ENCODE measurements at places on chromosomes 16 and 17.

DNA sequence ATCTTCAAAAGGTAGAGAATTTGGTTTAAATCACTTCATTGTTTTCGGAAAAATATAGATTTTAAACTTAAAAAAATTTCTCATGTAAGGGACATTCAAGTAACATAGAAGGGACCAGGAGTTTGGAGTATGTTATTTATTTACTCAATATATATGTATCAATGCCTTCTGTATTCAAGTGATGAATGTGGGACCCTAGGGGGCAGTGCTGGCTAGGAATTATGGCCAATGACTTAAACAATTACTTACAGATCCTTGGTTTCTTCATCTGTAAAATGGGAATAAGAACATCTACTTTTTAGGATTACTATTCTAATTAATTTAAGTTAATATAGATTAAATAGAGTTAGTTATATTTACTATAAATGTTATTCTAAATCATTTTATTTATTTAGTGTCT lies 886.3 kb upstream of the RBFOX1 start:
- DNase-seq: no peak

GRCh38 chr17:7241090-7241733 lies 1.0 kb downstream of the GABARAP start:
- no peak for DNase-seq

DNA sequence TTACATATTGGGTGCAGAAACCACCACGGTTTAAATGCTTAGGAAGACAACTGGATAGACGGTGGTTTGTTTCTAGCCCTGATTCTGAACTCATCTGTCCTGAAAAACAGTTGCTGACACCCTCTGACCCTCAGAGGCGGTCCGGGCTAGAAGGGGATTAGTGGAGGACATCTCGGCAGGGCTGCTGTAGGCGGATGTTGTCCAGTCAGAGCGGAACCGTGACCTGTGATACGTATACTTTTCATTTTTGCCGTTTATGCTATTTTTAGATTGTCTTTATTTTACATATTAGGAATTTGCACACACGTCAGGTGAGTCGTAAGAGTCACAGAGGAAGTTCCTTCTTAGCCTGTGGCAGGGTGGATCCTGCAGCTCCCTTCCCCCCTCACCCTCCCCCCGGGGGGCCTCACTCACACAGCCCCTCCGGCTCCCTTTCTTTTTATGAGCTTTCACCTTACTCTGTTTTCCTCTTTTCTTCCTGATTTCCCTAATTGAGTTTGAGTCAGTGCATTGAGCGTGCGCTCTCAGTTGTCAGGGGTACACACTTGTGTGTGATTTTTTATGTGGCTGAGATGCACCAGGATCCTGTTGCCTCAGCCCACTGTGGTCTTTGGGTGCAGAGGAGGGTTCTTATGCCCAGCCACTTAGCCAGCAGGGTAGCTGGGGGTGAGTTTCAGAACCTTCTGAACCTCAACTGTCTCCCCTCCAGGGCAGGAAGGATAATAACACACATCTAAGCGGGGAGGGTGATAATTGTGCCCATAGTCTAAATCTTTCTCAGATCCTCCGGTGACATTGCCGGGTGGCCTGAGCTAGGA lies 211.1 kb upstream of the CHMP6 start:
- peak; percentile 29 for DNase-seq

DNA sequence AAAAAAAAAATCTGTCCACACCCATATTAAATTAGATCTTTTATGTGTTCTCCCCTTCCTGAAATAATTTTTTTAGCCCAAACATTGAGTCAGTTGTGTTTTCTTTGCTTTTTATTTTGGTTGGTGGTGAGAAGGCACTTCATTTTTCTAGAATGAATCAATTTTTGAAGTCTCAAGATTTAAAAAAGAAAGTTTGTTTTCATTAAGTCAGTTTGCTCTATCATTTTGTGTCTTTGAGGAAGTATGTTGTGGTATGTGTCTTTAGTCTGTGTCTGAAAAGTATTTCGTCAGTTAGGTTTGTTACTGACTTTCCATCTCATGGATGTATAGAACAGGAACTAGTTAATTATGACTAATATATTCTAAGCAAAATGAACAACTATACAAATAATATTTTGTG lies 3.8 kb downstream of the IGF2BP1 start:
- no peak for DNase-seq

DNA sequence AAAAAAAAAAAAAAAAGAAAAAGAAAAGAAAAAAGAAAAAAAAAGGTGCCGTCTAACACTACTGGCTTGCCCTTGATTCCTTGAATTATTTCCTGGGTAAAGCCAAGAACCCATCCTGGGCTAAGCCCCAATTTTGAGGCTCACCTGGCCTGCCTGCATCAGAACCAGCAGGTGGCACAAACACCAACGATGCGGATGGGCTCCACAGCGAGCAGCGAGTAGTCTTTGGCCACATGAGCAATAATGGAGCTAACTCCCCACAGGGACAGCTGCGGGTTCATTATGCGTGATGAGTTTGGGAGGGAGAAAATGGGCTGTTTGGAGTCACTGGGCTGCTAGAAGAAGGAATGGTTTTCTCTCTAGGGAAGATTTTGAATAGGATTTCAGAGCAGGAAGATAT lies 91.1 kb downstream of the ASIC2 start:
- no peak for DNase-seq

- no peak for DNase-seq
Measured at GRCh38 chr16:55488306-55488705, 9.3 kb downstream of the MMP2 start.

- DNase-seq: no peak
Measured at GRCh38 chr16:78170494-78170933, 71.1 kb downstream of the WWOX start.

- DNase-seq: no peak
Measured at GRCh38 chr17:58532555-58532951, 18.1 kb upstream of the MTMR4 start.

- no peak for DNase-seq
Measured at GRCh38 chr16:64251742-64252141, 870.1 kb downstream of the CDH11 start.

- DNase-seq: peak; percentile 12
Measured at GRCh38 chr17:7717756-7718350, 309 bp downstream of the DNAH2 start.

GRCh38 chr17:81601525-81602120 lies 35.3 kb downstream of the NPLOC4 start:
- DNase-seq: peak; percentile 74

GRCh38 chr16:85709766-85710585 lies 21.2 kb upstream of the GINS2 start:
- no peak for DNase-seq

- DNase-seq: no peak
Measured at GRCh38 chr17:74515941-74516340, 15.3 kb downstream of the CD300LB start.

DNA sequence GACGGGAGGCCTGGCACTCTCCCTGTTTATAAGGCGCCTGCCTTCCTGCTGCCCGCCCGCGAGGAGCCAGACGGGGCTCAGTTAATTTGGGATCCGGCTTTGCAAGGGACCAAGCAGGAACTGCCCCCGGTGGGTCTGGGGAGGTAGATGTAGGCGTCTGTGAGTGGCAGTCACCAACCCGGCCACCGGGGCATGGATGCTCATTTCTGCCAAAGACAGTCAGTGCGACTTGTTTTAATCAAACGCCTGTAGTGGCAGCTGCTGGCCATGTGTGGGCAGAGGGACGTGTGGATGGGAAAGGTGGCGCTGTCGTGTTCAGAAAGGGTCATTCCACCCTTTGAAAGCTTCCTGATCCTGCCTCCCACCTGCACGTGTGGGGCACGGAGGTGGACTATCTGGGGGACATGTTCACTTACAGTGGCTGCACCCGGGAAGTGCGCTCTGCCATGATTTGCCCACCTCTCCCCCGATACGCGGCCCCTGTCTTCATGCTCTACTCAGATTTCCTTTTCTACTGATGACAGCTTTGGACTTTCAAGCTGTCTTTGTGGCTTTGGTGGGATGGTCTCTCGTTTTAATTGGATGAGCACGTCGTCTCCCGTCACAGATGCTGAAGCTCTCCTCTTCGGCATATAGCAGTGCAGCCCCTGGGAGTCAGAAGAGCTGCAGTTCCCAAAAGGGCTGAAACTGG lies 60.3 kb upstream of the CIBAR2 start:
- DNase-seq: no peak

GRCh38 chr17:30113213-30113612 lies 3.4 kb upstream of the NSRP1 start:
- no peak for DNase-seq

DNA sequence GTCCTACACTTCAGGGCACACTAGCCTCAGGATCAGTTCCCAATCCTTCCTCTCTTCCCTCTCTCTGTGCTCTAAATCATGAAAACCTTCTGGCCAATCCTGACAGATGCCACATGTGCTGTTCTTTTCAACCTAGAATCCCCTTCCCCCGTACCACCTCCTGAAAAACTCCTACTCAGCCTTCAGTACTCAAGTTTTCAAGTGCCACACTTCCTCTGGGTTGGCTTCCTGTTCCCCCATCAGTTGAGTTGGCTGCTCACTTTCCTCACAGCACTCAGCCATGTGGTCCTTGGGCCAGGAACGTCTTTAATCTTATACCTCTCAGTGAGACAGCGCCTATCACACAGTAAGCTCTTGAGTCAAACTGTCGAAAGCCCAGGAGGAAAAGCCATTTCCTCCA lies 3.3 kb downstream of the ASPHD1 start:
- DNase-seq: no peak

GRCh38 chr17:31598399-31598782 lies 206.9 kb downstream of the RAB11FIP4 start:
- no peak for DNase-seq

DNA sequence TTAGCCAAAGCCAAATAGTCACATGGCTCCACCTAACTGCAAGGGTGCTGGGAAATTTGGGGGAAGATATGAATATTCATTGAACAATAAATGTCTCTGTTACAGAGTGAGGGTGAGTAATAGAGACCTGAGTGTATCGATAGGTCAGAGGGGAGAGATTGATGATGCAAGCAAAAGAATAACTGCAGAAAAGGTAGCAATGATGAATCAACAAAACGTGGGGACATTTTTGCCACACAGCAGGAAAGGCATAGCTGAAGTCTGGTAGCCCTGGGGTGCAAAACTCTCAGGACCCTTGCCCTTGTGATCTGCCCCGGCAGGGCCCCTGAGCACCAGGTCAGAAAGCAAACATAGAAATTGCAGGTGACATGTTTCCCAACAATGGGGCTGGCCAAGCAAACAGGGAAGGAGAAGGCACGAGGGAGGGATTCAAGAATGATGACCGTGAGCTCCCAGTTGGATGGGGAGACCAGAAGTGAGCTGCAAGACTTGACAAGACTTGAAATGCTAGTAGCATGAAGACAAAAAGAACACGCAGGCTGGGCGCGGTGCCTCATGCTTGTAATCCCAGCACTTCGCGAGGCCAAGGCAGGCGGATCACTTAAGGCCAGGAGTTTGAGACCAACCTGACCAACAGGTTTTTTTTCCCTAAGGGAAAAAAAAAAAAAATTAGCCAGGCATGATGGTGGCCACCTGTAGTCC lies 12.7 kb upstream of the HERPUD1 start:
- no peak for DNase-seq

GRCh38 chr16:7716660-7717550 lies 384.3 kb downstream of the RBFOX1 start:
- no peak for DNase-seq

- DNase-seq: peak; percentile 71
Measured at GRCh38 chr17:17783116-17783824, 53.5 kb downstream of the SREBF1 start.

GRCh38 chr17:31869031-31869430 lies 10.0 kb upstream of the COPRS start:
- no peak for DNase-seq

DNA sequence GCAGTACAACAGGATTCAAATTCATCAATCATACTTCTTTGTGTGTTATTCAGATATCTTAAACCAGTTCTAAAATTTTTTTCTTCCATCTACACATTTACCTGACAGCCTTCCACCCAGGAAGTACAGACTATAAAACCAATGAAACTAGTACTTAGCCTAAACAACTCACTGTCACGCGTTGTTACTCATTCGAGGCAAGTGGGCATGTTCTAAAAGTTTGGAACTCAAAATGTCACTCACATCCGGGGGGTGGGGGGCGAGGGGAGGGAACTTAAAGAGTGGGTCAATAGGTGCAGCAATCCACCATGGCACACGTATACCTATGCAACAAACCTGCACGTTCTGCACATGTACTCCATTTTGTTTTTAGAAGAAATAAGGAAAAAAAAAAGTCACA lies 90.4 kb upstream of the PLEKHM1 start:
- DNase-seq: no peak

DNA sequence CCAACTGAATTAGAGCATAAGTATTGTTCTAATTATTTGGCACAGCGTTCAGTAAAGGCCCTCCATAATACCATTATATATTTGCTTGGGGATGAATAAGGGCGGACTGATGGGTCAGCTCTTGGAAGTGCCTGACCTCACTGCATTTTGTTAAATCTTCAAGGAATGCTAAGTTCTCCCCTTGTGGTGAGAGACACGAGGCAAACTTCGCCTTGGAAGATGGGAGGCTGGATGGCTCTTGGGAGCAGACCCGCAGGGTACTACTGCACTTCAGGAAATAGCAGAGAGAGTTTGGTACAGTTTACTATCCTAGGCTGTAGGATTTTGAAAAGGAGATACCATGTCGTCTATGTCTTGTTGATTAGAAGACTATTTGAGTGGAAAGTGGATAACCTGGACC lies 87.0 kb upstream of the RPRML start:
- no peak for DNase-seq

GRCh38 chr16:29816694-29817441 lies 916 bp downstream of the PAGR1 start:
- peak; percentile 52 for DNase-seq

GRCh38 chr16:84266451-84266850 lies 26.6 kb upstream of the KCNG4 start:
- DNase-seq: peak; percentile 31

GRCh38 chr17:27533874-27534815 lies 77.9 kb downstream of the KSR1 start:
- DNase-seq: no peak

- DNase-seq: no peak
Measured at GRCh38 chr16:64865069-64865696, 256.7 kb downstream of the CDH11 start.

GRCh38 chr17:51763058-51763457 lies 395.5 kb downstream of the CA10 start:
- DNase-seq: no peak

- DNase-seq: no peak
Measured at GRCh38 chr17:19313746-19314651, 48.5 kb downstream of the B9D1 start.

DNA sequence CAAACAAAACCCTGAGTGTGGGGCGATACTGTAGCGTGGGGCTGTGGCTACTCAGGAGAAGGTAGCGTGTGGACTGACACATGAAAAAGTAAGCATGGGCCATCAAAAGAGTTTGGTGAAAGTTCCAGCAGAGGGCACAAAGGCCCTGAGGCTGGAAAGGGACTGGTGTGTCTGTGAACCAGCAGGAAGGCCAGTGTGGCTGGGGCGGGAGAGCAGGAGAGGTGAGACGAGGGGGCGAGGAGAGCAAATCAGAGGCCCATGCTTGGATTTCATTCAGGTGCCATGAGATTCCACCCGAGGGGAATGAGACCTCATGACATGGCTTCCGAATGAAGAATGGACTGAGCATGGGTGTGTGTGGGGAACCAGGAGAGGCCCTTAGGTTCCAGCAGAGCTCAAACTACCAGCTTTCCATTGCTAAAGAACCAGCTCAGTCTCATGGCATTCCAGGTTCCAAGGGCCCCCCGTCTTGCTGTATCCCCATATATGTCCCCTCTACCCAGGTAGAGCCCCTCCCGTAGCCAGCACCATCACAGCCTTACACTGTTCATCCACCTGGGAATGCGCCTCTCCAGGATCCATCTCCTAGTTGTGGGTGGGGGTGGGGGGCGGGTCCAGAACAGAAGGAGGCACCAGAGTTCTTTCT lies 31.1 kb downstream of the TRPV2 start:
- DNase-seq: no peak

GRCh38 chr16:8720080-8720966 lies 45.9 kb downstream of the ABAT start:
- DNase-seq: no peak

All from CD4-positive, alpha-beta T cell treated with Interleukin-12 subunit alpha and Interleukin-12 subunit beta, for 1 hour (primary cell).